T1000 (cell line): ENCODE measurements at places on chromosomes 11 and 22.

GRCh38 chr22:30871391-30872284, 96.9 kb downstream of the MORC2 start:
- no peak for DNase-seq

DNA sequence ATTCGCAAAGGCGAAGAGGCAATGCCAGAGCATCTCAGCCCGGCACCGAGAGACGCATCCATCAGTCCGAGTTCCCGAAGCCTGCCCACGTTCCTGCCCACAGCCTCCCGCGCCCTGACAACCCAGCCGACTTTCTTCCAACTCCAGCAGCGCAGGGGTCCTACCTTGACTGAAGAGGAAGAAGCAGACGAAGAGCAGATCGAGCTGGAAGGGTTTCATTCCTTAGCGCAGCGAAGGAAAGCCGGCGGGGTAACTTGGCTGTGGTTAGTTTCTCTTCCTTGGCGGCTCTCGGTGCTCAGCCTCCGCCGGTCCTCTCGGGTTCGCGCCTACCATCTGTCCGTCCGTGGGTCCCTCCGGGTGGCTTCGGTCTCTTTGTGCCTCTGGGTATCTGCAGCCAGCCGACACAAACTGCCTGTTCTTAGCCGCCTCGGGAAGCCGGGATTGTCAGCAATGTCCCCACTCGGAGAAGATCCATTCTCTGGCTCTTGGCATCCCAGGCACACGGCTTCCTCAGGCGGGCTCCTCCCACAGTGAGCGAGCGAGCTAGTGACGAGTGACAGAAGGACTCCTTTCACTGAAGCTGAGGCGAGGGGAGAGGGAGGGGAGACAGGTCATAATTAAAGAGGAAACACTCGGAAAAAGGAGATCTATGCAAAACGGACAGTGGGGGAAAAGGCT, at the start of gene KIRREL3:
TSS of gene KIRREL3 (minus strand) at position 480 of the 678 bp plus-strand sequence.
- no peak for DNase-seq

- DNase-seq = no peak
Measured at GRCh38 chr11:105156231-105156630, 16.7 kb upstream of the CARD18 start.

DNA sequence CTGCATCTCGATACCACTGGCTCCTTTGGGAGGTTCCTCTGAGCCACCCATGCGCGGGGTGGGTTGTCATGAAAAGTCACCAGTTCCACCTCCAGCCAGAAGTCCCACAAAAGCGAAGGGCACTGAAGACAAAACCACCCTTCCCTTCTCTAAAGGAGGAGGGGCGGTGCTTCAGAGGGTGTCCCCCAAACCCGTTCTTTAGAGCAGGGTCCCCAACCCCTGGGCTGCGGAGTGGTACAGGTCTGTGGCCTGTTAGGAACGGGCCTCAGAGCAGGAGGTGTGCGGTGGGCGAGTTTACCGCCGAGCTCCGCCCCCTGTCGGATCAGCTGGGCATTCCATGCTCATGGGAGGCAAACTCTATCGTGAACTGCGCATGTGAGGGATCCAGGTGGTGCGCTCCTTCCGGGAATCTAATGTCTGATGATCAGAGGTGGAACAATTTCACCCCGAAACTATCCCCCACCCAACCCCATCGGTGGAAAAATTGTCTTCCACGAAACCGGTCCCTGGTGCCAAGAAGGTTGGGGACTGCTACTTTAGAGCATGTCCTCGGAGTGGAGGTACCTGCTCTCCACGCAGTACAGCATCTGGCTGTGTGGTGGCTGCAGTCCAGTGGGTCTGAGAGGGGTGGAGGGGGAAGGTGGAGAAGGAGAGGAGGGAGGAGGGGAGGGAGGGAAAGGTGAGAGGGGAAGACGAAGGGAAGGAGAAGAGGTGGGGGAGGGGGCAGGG, 72.9 kb upstream of the SEPTIN5 start:
- no peak for DNase-seq

DNA sequence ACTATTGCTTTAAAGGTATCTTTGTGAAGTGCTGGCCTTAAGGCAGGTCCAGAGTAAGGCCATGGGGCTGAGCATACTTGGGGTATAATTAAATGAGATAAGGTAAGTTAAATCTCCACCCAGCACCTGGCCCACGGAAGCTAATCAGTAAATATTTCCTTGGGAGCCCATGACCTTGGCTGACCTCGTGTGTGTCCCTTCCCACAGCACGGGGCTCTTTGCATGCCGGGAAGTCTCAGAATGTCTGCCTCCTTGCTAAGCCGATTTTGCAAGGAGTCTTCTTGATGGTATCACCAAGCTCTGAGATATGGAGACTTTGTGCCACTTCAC, 46.5 kb downstream of the ADM start:
- no peak for DNase-seq

- DNase-seq = no peak
Measured at GRCh38 chr11:57513911-57514537, 1.5 kb downstream of the SLC43A1 start.

GRCh38 chr11:123718469-123718868, 23.0 kb downstream of the ZNF202 start:
- DNase-seq = no peak

GRCh38 chr22:18962308-18962635, 26.2 kb upstream of the PRODH start:
- DNase-seq = no peak

DNA sequence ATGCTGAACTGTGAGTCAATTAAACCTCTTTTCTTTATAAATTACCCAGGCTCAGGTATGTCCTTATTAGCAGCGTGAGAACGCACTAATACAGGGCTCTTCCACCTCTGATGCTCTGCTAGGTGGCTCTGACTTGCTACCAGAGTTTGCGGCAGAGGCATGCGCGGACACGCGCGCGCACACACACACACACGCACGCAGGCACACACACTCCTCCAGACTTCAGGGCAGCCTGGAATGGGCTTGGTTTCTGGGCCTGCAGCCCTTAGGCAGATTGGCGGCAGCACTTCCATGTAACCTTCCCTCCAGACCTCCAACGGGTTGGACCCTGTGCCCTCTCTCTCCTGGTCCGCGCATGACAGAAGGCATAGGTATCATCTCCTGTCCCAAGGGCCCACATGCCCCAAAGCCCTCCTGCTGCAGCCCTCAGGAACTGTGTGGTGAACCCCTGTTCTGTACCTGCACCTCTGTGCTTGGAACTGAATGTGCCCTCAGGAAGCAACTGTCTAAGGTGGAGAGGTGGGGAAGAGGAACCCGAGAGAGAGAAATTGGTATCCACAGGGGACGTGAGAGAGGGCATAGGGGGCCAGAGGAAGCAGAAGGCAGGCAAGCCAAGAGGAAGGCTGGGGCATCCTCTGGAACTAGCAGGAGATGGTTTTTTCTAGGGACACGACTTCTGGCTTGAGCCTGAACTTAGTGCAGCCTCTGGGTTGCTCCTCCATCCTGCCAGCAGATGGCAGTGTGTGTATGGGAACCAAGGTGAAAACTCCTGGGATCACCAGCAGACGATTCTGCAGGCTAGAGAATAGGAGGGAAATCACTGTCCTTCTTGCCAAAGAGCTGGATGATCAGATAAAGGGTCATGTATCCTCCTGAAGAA, 23.4 kb upstream of the RIC3 start:
- peak; percentile 27 for DNase-seq

- no peak for DNase-seq
Measured at GRCh38 chr11:125932301-125932700, 13.5 kb upstream of the VSIG10L2 start.

GRCh38 chr11:17354601-17354991, 3.0 kb downstream of the NCR3LG1 start:
- no peak for DNase-seq

DNA sequence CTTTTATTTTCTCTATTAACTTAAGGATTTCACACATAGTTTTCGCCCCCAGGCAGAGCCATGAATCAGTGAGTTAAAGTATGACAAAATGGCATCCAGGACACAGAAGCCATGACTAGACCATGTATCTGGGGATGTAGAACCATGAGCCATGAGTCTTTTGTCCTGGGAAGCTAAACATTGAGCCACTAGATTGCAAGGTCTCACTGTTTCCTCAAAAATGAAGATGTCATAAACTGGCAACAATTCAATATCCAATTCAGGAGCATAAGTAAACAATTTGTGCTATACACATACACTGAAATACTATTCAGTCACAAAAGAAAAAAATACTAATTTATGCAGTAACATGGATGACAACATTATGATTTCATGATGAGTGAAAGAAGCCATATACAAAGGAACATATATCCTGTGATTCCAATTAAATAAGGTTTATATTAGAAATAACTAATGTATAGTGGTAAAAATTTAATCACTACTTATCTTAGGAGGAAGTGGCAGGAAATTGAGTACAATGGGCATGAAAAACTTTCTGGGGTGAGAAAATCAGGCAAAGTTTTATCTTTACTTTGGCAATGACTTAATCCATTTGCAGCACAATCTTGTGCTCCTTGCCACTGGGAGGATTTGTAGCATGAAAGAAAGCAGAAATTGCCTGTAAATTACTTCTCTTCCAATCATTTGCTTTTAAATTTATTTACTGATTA, 28.5 kb upstream of the CARD16 start:
- DNase-seq = no peak

DNA sequence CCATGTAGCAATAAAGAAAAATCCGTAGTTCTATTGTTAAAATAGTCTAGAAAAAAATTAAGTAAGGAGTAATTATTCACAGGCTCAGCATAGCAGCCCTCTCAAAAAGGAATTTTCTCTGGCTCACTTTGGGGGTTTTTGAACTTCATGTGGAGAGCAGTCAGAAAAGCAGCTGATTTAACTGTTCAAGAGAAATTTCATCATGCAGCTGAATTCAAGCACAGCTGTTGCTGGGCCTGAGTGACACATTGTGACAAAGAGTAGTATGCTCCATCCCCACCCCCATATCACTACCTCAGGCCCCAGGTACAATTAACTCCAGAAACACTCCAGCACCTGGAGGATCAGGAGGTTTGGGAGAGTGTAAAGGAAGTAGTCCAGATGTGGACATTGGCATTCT, 272.1 kb downstream of the FAM76B start:
- no peak for DNase-seq
